ENCODE measurements at places on chromosomes 1 and 21. TPM values are rescaled to one million over a fixed set of nuclear protein-coding genes. Genes with fewer than 3 reads are reported as not detected.

GRCh38 chr1:223363856-223364684 is at the start of gene SUSD4:
Gene SUSD4 (minus strand): TSS chr1:223364176. CDS start chr1:223363425, 751 bp downstream.
- H3K4me1 ChIP-seq = no peaks in the 10 kb centered on the region
- H3K36me3 ChIP-seq = no peaks in the 10 kb centered on the region
- peaks cover 57% of the 10 kb centered on the region for H3K27me3 ChIP-seq

- H3K27ac ChIP-seq = no peak overlapping the region
- H3K36me3 ChIP-seq = no peaks in the 10 kb centered on the region
- no peak for DNase-seq
- peaks cover 19% of the 10 kb centered on the region for H3K4me1 ChIP-seq
These were observed 112.9 kb upstream of the F3 start for GRCh38 chr1:94654459-94654858.

DNA sequence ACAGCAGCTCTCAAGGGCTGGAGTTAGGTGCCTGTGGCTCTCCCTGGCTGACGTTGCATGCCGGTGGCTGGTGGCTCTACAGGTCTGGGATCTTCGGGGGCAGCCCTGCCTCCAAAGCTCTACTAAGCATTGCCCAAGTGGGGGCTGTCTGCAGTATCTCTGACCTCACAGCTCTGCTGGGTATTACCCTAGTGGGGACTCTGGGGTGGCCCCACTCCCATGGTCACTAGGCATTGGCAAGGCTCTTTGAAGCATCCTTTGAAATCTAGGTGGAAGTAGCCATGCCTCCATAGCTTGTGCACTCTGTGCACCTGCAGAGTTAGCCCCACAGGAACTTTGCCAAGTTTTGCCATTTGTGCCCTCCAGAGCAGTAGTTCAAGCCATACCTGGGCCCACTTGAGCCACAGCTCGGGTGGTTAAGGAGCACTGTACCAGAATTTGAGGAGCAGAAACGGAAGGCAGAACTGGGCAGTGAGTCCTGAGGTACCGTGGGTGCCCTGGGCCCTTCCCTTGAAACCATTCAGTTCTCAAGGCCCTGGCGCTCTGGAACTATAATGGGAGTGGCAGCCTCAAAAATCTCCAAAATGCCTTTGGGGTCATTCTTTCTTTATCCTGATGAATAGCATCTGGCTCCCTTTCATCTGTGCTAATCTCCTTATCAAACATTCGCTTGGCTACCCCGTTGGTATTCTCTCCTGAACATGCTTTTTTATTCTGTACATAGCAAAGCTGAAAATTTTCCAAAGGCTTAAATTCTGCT is 15.4 kb downstream of the GJA4 start:
- no peaks in the 10 kb centered on the region for H3K27me3 ChIP-seq
- H3K4me1 ChIP-seq = peaks cover 3% of the 10 kb centered on the region
- H3K27ac ChIP-seq = no peak overlapping the region
- no peak for DNase-seq

DNA sequence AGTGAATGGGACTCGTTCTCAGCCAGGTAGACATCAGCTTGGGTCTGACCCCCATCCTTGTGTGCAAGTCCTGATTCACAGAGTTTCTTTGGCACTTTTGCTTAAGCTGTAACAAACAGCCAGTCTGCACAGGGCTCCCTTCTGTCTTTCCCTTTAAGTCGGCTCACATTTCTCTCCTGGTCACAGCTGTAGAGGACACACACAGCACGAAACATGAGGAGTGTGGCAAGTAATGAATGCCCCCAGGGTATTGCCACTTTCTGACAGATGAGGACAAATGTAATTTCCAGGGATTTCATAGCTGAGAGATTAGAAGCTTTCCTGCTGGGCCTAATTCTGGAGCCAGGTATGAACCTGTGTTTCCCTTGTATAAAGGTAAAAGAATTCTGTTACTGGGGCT is 423.5 kb downstream of the KIF26B start:
- peaks cover 13% of the 10 kb centered on the region for H3K4me1 ChIP-seq
- no peak overlapping the region for H3K27ac ChIP-seq
- H3K4me3 ChIP-seq = no peak overlapping the region

DNA sequence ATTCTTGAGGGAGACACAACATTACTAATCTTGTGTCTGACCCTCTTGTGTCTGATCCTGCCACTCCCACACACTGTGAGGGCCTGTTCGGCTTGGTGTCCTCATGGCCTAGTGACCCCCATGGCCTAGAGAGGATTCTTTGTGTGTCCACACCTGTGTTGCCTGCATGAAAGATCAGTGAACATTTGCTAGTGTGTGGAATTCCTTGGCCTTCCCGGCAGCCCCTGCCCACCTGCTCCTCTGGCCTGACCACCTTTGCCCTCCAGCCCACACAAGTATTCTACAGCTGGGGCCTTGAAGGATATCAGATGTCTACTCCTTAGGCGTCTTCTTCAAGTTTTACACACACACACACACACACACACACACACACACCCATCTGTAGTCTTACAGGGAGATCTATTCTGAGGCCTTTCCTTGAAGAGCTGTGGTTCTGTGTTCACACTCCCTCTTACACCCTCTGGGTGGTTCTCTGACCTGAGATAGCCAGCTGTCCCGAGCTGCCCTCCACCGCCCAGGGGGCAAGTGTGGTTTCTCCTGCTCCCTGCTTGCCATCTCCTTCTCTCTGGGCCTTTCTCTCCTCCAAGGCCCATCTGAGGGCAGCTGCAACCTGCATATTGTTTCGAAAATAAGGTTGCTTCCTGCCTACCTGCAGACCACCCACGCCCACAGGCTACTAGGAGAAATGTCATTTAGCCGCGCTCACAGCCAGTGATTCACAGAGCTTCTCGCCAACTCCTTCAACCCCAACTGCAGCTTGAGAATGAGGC is 45.4 kb downstream of the CD247 start:
- H3K27me3 ChIP-seq = no peaks in the 10 kb centered on the region
- no peaks in the 10 kb centered on the region for H3K4me1 ChIP-seq
- no peak for DNase-seq

Gene C8B
- not detected for total RNA-seq

Data from endodermal cell (in vitro differentiated cells).